ENCODE measurements at places on chromosomes 2 and 18. TPM values are rescaled to one million over a fixed set of nuclear protein-coding genes. Genes with fewer than 3 reads are reported as not detected.

The ZNF892 gene
- 6.2 TPM for total RNA-seq

The VIL1 gene
- total RNA-seq = 9.0 TPM

The FAM110C gene
- total RNA-seq = 48.7 TPM

The KIAA2012 gene
- total RNA-seq = not detected

The DRC1 gene
- total RNA-seq = 0.76 TPM

DNA sequence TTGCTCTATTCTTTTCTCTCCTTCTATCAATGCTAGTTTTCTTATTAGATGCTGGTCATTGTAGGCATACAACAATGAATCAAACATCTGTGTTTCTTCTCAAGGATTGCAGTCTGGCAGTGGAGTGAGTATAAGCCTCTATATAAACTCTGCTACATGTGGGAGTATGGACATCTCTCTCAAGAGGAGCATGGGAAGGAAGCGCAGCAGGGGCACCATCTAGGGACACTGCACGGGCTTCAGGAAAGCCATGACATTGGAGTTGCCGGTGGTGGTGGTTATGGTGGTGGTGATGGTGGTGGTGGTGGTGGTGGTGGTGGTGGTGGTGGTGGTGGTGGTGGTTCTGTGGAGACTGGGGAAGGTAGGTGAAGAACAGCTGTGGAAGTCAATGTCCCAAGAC lies 462.6 kb downstream of the RNF144A start:
- DNase-seq = no peak

DNA sequence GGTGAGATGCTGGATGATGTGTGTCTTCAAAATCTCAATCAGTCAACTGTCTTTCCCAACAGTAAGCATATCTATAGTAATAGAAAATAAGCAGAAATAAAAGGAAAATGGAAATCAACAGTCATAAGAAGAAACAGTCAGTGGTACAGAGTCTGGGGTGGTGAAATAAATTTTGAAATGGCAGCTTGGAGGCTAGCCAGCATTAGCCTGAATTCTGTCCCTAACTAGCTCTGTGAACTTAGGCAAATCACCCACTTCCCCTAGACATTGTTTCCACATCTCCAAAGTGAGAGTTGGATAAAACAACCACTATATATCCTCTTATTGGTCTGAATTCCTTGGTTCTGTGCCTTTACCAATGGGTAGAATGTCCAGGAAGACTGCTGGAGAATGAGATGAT lies 189.7 kb upstream of the REV1 start:
- DNase-seq = no peak

GRCh38 chr2:232230560-232230959 lies 148.0 kb upstream of the ALPP start:
- peak; percentile 21 for DNase-seq

DNA sequence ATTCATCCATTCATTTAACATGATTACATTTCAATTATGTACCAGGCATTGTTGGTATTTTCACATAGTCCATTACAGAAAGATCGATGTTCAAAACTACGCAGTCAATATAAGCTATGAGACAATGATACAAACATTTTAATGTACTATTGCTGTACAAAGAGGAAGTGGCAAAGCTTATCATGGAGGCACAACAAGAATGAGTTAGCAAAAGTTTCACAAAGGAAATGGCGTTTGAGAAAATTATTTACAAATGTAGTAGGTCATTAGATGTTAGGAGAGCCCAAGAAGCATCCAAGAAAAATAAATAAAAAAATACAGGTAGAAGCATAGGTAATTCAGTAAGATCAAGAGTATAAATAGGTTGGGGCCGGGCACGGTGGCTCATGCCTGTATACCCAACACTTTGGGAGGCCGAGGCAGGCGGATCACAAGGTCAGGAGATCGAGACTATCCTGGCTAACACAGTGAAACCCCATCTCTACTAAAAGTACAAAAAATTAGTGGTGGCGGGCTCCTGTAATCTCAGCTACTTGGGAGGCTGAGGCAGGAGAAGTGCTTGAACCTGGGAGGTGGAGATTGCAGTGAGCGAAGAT lies 1730.8 kb upstream of the CELF4 start:
- DNase-seq = no peak

DNA sequence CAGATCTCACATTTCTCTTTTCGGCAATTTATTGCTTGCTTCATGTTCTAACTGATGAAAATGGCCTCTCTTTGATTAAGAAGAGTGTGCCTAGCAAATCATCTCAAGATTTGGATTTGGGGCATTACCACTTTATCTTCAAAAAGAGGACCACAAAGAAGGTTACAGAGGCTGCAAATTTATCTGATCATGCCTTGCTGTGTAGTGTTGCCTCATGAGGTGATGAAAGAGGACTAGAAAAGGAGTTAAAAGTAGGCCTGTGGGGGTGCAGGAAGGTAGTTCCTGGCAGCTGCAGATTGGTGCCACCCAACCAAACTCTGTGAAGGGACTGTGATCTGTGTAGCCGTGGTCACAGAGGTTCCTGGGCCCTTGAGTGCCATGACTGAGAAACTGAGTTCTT lies 69.2 kb downstream of the PRELID3A start:
- DNase-seq = no peak

DNA sequence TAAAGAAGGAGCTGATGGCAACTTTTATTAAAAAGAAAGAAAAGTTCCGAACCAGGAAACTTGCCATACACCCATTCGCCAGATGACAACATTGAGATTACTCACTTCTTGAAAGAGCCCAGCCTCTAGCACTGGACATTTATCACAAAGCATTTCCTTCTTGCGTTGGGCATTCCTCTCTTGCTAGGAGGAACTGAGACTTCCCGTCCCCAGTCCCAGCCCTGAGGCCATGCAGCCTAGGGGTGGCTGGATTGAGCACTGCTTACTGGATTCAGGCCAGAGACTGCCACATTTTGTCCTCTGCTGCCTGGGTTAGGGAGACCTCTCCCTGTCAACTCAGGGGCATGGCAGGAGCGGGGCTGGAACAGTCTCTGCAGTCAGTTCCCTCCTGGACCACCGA lies 80.1 kb downstream of the SDC1 start:
- no peak for DNase-seq

DNA sequence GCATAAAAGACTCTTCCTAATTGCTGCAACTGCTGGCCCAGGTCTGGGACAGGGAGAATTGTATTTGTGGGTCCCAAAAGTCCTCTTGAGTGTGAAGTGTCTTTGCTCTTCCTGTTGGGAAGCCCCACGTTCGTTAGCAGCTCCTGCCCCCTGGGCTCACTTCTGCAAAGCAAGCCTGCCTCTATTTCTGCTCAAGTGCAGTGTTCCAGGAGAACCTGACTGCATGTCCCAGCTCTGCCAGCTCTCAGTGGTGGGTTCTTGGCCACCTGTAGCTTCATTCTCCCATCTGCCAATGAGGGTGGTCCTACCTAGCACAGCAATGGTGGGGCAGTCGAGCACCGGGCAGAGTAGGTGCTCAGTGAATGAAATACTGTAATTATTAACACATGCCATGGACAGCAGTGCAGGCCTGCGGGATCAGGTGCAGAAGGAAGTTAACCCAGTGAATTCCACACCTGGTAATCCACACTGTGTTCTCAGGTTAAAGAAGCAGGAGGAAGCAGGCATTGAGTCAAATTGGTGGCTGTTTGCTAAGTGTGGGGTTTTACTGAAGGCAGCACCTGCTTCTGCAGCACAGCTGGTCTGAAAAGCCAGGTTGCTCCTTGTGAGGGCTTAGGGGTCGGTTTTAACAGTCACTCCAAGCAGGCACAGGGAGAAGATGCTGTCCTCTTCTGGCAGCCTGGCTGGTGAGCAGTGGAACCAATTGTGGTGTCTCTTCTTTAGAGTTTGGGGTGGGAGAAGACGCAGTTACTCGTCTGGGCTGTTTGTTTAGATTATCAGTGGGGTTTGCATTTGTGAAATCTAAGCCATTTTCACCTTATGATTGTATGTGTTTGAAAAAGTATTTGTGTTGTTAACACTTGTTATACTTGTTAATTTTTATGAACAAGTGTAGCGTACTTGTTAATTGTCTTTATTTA lies 54.3 kb downstream of the DGKD start:
- no peak for DNase-seq

DNA sequence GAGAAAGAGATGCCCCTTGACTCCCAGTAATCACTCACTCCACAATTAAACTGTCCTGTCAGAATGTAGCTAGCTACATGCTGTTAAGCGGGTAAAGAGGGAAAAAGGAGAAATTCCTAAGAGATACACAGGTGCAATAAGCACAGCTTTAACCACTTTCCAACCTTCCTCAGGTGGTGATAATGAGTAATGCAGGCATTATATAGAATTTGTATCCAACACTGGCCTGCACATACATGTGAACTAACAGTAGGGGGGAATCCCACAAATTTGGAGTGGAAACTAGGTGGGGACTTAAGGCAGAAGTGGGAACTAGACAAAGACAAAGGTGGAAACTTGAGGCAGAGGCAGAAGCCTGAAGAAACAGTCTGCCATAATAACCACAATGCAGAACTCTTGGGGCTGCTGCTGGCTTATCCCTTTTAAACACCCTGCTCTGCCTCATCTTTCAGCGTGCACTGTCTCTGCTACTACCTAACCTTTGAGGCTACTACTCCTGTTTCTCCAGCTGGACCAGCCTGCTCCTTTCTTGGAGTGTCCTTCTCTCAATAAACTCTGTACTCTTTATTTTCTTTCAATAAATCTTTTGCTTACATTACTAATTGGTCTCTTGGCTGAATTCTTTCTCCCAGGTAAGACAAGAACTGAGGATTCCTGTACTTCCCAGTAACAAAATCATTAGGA lies 259.7 kb downstream of the PDE11A start:
- DNase-seq = no peak

DNA sequence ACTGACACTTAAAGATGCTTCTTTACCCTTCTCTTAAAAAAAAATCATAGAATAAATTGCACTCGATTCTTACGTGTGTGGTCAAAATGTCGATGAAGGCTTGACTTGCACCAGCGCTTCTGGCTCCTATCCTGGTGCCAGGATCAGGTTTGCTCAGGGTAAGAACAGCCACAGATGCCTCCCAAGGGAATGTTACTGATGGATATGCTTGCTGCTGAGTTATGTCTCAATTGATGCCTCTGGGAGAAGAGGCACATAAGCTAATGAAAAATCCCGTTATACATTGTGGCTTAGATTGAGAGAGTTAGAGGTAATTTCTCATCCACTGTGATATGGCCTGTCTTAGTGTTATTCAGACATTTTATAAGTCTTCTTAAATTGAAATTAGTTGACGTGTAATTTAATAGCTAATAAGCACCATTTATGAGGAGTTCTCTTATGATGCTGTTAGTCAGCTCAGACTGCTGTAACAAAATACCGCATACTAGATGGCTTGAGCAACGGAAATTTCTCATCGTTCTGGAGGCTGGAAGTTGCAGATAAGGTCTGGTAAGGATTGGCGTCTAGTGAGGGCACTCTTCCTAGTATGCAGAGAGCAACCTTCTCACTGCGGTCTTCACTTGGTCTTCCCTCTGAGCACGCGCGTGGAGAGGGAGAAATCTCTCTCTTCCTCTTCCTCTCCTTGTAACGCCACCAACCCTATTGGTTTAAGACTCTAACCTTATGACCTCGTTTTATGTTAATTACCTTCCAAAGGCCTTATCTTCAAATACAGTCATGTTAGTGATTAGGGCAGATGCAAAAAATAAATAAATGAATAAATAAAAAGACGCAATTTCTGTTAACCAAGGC lies 116.6 kb upstream of the NOSTRIN start:
- DNase-seq = no peak

DNA sequence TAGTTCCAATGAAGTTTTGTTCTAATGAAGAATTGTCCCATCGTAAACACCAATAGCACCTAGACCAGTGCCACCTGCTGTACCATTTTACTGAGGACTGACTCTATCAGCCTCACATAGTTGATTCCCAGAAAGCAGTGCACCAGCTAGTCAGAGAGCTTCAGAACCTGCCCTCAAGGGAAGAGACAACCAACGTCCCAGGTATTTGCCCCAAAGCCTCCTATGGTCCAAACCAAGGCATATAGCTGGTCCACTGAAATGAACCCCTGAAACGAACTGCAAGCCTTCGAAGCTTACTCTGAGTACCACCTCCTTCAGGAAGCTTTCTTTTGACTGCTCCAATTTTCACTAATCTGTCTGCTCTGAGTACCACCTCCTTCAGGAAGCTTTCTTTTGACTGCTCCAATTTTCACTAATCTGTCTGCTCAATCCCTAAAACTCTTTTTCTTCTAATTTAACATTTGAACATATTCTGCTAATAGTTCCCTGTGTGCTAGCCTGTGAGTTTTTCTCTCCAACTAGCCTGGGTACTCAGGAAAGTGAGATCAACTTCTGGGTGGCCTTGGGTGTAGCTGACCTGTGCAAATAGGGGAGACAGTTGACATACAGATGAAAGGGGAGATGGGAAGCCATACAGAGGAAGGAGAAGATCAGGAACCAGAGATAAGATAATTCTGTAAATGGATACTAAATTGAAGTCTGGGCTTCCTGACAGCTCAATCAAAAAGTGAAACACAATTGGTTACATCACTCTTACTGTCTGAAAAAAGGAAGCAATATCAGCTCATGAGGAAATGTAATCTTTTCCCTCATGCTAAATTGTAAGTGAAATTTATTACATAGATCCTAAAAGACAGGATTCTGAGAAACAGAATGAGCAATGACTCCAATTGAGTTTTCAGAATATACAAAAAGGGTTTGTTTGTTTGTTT lies 33.5 kb upstream of the EML4 start:
- no peak for DNase-seq

- DNase-seq = no peak
Observed at GRCh38 chr2:70340761-70341476, 39.1 kb upstream of the FAM136A start.

GRCh38 chr2:237725661-237726060 lies 72.9 kb upstream of the RBM44 start:
- no peak for DNase-seq

DNA sequence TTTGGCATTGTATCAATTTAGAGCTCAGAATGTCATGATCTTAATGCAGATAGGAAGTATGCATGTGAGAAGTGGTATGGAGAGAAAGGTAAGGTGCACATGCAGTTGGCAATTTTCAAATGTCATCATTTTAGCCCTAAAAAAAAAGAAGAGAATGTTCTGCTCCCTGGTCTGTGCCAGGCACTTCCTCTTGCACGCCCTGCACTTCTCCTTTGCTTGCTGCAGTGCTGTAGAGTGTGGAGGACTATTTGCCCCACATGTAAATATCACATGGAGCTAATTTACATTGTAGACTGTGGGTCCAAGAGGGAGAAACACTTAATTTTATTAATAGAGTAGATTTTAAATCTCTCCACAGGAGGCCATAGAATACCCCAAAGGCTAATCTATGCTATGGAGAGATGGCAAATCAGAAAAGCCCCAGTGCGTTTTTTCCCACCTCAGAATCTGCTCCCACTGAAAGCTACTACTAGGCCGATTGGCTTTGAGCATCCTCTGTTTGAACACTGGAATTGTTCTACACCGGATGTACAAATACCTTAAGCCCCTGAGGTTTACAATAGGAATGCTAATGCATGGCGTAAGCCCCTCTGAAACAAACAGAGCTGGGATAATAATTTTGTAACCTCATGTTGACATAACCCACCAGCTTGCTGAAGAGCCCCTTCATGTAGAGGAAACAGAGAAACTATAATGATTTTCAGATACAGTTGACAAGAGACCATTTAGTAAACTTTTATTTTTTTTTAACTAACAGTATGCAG lies 137.2 kb upstream of the KLHL14 start:
- DNase-seq = no peak

DNA sequence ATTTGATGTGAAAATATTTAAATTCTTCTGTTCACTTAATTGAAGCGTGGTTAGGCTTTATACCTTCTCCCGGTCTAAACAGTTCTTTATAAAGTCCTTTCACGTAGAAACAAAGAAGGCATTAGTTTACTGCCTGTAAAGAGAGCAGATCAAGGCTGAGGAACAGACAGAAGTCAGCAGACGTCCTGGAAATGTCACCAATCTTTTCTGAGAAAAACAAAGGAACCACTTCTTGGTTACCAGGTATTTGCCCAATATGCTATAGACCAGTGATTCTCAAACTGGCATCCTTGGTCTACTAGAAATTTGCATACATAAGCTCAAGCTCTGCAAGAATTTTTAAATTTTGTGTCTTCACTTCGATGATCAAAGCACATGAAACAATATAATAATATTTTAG lies 89.2 kb upstream of the STK17B start:
- DNase-seq = no peak
